AG09309 (cell line): ENCODE measurements at places on chromosomes 6 and 20.
A peak's percentile ranks its signal among the peaks of the same experiment; 100 is the strongest.

DNA sequence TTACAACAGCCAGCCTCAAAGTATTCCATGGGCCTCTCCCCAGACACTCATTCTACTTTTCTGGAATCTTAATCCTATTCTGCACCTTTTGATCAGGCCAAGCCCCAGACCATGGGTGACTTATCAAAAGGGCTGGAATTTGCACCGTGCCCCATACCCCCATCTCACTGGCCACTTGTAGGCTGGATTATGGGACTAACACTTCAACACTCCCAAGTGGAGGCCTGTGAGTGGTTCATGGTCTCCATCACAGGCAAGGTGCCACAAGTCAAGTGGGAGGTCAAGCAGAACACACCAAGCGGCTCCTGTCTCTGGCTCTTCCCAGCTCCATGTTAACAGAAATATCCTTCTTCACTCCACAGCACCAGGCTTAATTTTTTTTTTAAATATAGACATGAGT, 212.3 kb upstream of the HEY2 start:
- DNase-seq, result no peak

DNA sequence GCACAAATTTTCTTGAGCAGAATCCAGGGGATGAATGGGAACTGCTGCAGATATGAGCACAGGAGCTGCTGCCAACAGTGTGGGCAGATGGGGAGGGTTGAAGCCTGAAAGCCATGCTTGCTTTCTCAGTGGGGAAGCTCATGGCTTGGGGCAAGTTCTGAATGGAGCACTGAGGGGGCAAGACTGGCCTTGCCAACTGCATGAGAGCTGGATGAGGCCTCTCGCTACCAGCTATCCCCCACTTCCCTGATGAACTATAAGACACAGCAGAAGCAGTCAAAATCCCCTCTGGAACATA, 28.3 kb downstream of the TREM1 start:
- DNase-seq, result no peak

DNA sequence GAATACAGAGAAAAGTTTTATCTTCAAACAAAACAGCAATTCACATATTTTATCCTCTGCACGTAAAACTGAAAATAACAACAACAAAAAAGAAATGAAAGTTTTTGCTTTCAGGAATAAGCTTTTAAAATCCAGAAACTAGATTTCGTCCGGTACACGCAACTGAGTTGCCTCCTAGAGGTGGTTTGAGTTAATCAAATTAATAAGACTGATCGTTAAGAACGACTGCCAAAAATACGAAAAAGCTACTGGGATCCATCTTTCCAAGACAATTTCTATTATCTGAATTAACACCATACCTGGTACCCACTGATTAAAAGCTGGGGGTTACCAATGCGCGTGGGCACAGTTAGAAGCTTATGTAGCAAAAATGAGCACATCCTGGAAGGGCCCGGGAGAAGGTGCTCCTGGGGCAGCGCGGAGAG, 669 bp downstream of the PDCD2 start:
- DNase-seq, result no peak

- no peak for DNase-seq
Observed at GRCh38 chr20:10637031-10637559, 36.7 kb downstream of the JAG1 start.

GRCh38 chr20:36481380-36482043, 59.8 kb upstream of the MYL9 start:
- DNase-seq, result no peak

GRCh38 chr6:84193114-84193708, 34.2 kb downstream of the CEP162 start:
- DNase-seq, result peak; percentile 58

- no peak for DNase-seq
Observed at GRCh38 chr20:61570646-61571195, 318.7 kb downstream of the CDH4 start.

- DNase-seq, result no peak
Observed at GRCh38 chr6:113068570-113068969, 721.4 kb downstream of the RFPL4B start.

- DNase-seq, result no peak
Observed at GRCh38 chr6:29596381-29596900, 11.5 kb downstream of the OR2H2 start.

GRCh38 chr6:164273491-164273890, 859.0 kb downstream of the QKI start:
- DNase-seq, result no peak

DNA sequence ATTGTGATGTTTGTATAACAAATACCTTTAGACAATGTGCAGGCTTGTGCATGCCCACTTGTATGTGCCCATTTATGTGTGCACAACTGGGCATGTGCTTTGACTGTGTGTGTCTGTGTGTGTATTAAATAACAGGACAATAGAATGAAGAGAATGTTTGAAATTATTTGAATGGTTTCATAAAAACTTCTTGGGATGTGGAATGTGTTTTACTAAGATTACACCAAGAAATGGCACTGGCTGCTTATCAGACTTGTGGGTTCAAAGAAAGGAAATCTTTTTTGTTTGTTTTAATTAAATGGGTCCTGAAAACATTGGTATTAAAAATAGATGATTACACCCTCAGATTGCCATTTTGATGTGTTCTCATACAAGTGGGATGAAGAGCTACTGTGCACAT, 191.6 kb upstream of the CCN2 start:
- DNase-seq, result no peak
